ENCODE measurements at places on chromosomes 13 and 19.

DNA sequence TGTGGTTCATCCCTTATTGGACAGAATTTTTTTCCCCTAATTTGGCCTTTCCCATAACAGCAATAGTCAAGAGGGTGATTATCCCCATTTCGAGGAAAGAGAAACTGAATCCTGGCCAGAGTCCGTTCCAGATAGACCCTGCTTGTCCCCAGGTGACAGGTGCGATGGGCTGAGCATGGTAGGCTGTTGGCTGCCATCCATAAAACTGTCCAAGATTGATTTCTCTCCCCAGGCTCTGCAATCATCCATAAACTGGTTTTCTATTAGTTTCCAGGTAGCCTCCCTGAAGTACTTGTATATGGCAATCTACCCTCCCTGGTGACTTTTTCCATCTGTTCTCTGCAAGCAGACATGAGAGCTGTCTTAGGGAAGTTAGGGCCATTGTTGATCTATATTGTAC, 25.4 kb downstream of the SERP2 start:
- DNase-seq, result no peak

- no peak for DNase-seq
Measured at GRCh38 chr13:24888291-24888931, 124.4 kb downstream of the RNF17 start.

GRCh38 chr13:112066624-112067004, 335 bp upstream of the SOX1 start:
- DNase-seq, result peak; percentile 23

DNA sequence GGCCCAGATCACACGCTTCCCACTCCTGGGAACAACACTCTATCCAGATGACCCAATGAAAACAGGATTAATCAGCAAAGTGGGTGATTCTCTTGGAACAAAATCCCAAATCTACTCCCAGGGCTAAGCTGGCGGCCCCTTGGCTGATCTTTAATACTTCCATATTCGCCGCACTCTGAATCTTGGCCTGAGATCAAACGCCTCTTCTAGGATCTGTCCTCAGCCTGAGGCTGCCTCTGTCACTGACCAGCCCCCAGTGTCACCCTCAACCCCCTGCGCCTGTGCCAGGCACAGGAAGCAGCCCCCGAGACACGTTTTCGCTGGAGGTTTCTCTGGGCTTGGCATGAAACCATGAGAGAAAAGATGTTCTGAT, 2.4 kb upstream of the CTXN1 start:
- DNase-seq, result no peak

GRCh38 chr13:53052675-53053074, 24.1 kb downstream of the OLFM4 start:
- no peak for DNase-seq

GRCh38 chr13:30504081-30504480, 38.3 kb upstream of the HMGB1 start:
- no peak for DNase-seq

GRCh38 chr19:16495982-16496612, at the start of the genes C19orf44 and CALR3:
TSS of gene C19orf44 (plus strand) at chr19:16496394. CDS start at chr19:16500793, 4,399 bp downstream.
TSS of gene CALR3 (minus strand) at chr19:16496167. CDS start at chr19:16496129, 38 bp downstream.
- DNase-seq, result peak; percentile 93

DNA sequence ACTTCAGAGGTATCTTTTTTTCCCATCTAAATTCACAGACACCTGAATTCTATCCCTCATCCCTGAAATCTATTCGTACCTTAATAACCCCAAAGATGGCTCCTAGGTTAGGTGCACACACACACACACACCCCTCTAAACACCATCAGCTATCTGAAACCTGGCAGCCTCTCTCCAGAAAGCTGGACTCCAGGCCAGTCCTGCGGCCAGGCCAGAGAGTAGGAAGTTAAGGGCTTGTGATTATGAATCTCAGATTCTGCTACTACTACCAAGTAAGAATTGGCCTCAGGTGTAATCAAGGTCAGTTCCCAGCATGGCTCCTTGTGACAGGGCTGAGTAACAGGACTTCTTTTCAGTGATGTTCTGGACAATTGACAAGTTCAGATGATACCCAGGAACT, 244.2 kb upstream of the SERP2 start:
- DNase-seq, result no peak

GRCh38 chr19:28349604-28350003, 863.3 kb downstream of the UQCRFS1 start:
- no peak for DNase-seq

- DNase-seq, result no peak
Measured at GRCh38 chr13:96783511-96783910, 210.8 kb downstream of the OXGR1 start.

DNA sequence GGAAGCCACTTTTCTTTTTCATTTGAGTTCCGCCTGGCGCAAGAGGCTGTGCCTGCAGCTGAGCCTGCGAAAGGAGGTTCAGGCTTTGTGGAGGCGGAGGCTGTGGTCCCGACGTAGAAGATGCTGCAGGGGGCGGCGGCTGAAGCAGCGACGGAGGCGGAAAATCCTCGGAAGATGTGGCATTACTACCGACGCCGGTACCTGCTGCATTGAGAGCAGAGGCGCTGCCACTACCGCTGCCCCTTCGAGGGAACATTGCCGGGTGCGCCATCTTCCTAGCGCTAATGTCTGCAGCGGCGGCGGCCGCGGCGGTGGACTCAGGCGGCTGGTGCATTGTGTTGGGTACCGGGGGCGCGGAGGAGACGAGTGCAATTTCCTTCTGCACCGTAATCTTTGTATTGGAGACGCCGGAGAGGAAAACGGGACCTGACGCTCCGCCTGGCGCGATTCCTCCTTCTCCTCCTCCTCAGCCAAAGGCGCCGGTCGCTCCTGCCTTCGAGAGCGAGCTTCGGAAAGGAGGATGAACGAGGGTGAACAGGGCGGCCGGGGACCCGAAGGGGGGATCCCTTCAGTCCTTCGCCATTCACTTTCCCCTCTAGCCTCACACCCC, at the start of gene TSC22D1:
Gene TSC22D1, minus strand, starts transcription at position 590 of the 610 bp plus-strand sequence. Its CDS starts 256 bp downstream, at position 334.
- DNase-seq, result peak; percentile 59

- no peak for DNase-seq
Measured at GRCh38 chr13:27079421-27079958, 92.1 kb downstream of the USP12 start.

DNA sequence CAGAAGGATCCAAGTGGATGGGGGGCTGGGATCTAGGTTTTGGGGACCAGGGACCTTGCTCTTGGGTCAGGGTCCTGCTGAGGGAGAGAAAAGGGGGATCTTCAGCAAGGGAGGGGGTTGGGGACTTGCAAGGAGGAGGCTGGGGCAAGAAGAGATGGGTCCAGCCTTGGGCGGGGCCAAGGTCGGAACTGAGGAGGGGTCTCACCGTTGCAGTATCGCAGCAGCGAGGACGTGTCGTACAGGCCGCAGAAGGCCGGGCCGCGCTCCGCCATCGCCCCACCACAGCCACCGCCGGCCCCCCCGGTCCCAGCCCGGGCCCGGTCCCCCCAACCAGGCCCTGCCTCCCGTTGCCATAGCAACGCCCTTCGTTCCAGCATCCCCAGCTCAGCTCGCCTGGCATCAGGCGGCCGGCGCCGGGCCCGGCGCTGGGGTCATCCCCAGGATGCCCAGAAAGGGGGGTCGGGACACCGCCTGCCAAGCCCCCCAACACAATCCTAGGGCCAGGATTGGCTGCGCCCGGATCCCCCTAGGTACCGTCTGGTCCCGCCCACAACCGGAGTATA, 6.0 kb upstream of the EML2 start:
- DNase-seq, result no peak

All from T-helper 9 cell (primary cell).